Endothelial cell of umbilical vein (primary cell): ENCODE measurements at places on chromosomes 5 and 9. TPM values are rescaled to one million over a fixed set of nuclear protein-coding genes. Genes with fewer than 3 reads are reported as not detected.

Gene HSD17B4
- total RNA-seq, result 124 and 140 TPM in 2 replicates

Gene NDOR1
- 23.4 and 26.7 TPM in 2 replicates for total RNA-seq

Gene KIF12
- total RNA-seq, result 0.51 and 0.97 TPM in 2 replicates

Gene C1QTNF3
- total RNA-seq, result 1.6 and 2.0 TPM in 2 replicates

Gene MEIKIN
- not detected in 2 replicates for total RNA-seq

Gene MCC
- total RNA-seq, result 23.0 and 27.5 TPM in 2 replicates

Gene IL13
- total RNA-seq, result not detected in 2 replicates
